Adipocyte (in vitro differentiated cells): ENCODE measurements at places on chromosomes 7 and 10.
A peak's percentile ranks its signal among the peaks of the same experiment; 100 is the strongest.

DNA sequence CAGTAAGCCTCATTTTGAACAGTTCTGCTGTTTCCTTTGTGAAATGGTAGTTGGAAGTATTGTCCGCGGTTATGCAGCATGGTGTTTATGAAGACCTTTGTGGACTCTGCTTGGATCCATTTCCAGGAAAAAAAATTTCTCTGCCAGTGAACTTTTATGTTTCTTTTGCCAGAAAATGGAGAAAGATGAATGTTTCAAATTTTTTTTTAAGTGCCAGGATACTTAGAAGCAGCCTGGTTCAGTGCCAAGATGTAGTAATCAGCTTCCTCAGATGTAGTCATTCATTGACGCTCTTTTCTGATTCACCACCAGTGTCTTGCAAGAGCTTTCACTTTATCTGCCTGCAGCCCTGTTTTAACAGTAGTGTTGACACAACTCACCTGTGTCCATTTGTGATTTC is 258.2 kb downstream of the SDK1 start:
- DNase-seq = peak; percentile 60

GRCh38 chr7:80883154-80884025 is 35.5 kb downstream of the SEMA3C start:
- peak; percentile 99 for DNase-seq

- DNase-seq = no peak
Observed at GRCh38 chr10:5259132-5259951, 62.7 kb downstream of the AKR1C4 start.

DNA sequence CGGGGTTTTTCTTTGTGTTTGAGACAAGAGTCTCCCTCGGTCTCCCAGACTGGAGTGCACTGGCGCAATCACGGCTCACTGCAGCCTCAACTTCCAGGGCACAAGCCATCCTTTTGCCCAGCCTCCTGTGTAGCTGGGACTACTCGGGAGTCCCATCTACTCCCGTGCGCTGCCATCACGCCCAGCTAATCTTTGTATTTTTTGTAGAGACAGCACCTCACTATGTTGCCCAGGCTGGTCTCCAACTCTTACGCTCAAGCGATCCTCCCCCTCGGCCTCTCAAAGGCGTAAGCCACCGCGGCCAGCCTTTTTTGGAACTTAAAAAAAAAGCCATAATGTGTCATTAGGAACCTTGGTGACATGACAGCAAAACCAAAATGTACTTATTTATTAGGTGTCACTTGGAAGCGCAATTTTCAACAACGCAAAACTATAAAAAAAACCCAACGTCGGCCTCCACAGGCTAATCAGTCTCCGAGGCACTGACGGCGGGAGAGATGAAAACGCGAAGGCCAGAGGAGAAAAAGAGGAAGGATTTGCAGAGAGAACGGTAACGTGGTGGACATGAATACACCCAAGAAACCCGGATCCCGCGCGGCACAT is 911 bp upstream of the HNRNPH3 start:
- DNase-seq = no peak

- no peak for DNase-seq
Observed at GRCh38 chr7:132638000-132638399, 61.7 kb upstream of the PLXNA4 start.

DNA sequence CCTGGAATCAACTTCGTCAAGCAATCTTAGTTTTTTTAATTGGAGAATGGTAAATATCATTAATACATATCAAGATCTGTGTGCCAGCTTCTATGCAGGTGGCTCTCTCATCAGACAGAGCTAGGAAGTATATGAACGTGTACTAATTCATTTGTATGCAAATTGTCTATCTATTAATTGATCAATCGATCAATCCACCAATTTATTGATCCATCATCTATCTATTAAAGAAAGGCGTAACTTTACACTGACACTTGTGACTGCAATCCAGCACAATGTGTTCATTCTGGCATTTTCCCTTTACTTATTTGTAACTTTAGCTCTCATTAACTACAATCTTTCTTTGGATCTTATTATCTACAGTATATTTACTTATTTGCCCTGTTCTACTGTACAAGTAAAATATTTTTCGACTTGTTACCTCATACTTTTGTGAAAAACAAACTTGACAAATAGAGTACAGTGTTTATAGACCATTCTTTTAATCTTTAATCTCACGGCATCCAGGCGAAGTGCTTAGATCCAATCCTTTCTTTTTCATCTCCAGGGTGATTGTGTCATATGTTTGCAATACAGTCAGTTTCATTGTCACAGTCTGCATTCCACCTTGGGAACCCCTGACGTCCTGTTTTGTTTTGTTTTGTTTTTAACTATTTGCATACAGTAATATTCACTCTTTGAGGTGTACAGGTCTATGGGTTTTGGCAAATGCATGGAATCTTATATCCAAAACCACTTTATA is 22.0 kb upstream of the GHRHR start:
- DNase-seq = no peak

DNA sequence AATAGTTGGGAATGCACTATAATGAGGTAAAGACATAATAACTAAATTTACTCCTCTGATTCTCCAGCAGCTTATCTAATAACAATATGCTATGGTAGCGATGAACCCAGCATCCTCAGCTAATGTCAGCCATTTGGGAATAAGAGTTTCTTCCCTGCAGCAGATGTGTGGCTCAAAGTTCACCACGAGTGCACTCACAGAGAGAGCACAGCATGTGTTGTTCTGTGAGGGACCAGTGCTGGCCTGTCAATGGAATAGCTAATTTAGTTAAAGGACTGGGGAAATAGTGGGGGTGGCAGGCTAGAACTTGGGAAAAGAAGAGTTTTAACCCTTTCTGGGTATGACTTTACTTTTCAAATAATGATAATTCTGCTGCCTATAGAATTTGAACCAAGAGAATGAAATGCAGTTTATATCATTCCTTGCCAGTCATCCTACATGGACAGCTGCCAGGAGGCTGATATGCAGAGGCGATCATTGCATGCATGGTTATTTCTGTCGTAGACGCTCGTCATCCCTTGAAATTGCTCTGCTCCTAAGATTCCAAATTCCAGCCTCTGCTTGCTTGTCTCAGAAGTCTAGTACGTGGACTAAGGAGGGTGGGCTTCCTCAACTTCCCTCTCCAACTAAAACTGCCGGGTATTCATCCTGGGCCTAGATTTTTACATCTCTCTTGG is 355.6 kb downstream of the RNLS start:
- DNase-seq = peak; percentile 68

DNA sequence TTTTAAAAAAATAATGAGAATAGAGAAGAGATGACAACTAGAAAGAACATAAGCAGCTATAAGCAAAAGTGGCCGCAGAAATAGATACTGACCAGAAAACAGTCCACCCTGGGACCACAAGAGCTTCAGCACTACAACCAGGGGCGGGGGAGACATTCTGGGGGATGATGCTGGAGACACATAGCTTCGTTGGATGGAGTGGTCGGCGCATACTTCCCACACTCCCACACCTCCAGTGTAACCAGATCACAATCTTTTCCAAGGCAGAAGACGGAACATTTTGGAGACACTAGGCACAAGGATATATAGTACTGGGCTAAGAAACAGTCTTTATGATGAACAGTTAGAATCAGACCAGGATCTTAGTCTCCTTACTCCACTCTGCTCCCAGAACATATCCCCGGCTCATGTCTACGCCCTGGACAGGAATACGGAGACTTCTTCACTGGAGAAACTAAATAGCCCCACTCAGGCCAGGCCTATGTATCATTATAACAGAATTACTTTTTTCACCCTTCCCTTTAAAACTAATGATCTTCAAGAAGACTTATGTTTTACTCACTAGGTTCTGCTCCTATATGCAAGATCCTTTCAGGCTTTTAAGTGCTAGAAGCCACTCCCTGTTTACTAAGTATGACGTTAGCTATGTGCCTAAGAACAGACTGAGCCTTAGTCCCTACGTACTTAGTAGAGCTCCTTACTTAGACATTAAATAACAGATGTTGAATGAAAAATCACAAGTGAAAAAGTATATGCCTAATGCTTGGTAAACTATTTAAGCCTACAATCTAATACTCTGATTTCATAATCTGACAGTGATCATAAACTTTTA is 169.6 kb downstream of the SRPK2 start:
- DNase-seq = no peak
